ENCODE measurements at places on chromosomes 3 and 15.

DNA sequence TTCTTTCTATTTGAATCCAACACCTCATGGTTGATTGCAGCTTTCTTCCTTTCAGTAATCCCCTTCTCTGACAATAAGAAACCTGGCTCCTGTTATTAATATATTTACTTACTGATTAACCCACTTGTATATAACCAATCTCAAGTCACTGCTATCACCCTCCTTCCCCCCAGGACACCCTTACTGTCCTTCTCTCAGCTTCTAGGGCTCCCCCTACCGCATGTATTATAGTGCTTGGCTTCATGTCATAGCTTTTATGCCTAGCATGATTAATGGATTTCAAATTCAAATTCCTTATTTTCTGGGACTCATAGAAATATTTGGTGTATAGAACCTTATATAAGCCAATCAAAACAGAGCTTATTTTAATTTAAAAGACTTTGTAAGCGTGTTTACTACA, 75.7 kb upstream of the BNIP2 start:
- no peak for DNase-seq

- DNase-seq, result no peak
These were observed 15.4 kb downstream of the IDH2 start for GRCh38 chr15:90086868-90087268.

GRCh38 chr3:4581920-4582611, 88.9 kb downstream of the ITPR1 start:
- DNase-seq, result no peak

DNA sequence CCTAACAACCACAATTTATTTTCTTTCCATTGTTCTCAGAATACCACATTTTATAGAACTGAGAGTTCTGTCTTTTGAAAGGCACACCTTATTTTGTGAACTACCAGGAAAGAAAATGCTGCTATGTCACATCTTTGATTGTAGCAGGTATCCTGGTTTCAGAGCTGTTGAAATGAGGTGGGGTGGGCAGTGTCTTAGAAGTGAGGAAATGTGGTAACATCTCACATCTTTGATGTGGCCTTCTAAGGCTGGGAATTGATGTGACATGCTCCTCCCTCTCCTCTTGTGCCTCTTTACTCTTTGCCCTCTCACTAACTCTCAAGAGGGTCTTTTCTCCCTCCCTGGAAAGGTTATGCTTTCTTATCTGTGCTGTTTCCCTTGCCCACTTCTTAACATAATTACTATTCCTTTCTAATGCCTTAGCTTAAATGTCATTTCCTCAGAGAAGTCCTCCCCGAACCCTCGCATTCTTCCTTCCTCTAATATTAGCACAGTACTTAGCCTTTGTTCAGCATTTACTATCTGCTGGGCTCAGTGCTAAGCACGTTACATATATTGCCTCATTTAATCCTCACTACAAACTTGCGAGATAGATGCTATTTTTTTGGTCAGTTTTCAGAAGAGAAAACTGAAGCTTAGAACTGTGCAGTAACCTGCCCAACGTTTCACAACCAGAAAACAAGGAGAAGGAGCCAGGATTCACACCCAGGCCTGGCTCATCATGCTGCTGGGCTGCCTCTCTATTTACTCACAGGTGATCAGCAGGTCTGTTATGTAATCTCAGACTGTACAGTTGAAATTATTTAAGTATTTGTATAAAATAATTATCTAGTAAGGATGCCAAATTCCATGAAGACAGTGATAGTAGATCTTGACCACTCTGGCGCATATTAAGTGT, 24.0 kb upstream of the SPTSSB start:
- DNase-seq, result no peak

DNA sequence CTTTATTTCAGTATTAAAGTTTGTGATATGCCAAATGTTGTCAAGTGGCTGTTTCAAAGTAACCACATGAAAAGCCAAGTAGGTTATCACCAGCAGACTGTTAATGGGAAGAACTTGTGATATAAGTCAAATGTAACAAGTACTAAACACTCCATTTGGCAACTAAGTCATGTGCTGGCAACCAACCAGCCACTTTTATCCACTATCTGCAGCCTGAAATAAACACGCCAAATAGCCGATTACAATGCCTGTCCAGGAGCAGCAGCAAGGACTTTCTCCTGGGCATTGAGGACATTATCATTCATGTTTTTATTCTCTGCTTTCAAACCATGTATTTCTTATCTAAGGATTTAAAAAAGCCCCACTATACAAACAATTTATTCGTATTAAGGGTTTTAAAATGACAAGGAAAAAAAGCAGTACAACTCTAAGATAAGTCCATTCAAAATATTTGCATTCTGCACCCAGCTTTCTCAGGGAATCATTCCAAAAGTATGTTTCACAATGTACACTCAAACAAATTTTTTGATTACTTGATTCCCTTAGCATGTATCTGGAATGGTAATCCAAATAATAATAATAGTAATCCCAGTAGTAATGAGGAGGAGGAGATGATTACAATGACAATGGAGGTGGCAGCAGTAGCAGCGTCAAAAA, 448.6 kb downstream of the ERC2 start:
- no peak for DNase-seq

DNA sequence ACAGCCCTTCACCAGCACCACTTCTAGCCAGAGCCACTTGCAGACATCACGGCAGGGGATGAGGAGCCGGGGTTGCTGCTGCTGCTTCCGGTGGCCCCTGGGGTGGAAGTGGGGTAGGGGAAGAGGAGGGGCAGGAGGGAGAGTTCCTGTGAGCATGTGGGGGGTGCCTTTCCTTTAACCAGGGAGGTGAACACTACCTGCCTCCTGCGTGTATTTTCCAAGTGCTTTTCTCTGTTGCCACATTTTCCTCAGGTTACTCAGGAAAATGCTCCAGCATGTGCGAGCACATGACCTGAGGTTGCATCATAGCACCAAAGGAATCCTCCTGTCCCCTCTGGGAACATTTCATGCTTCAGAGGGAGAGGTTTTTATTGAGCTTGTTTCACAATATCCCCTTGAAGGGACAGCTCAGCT, 12.2 kb upstream of the SACM1L start:
- peak; percentile 65 for DNase-seq

DNA sequence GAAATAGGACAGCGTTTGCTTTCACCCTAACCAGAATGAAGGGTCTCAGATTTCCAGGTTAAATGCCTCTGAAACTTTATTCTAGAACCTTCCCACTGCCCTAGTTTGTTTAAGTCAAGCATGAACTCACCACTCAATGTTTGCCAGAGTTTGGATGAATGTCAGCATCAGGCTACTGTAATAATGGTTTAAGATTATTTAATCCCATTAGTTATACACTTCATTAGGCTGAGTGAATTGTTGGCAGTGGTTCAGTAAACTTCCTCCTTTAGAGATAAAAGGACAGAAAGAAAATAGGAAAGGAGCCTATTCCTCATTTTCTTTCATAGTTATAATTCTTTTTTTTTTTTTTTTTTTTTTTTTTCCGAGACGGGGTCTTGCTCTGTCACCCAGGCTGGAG, 401.9 kb upstream of the TPRG1 start:
- no peak for DNase-seq

DNA sequence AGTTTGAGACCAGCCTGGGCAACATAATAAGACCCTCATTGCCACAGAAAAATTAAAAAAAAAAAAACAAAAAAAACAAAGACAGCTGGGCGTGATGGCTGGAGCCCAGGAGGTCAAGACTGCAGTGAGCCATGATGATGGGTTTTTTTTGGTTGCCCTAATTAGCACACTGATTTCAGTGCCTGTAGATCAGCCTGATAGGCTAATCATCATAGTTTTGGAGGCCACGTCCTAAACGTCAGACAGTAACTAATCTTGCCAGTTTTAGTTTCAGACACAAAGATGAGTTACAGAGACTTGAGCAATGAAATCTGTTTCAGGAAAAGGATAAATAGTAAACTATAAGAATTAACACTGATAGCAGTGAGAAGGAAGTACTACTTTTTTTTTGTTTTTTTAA, 55.4 kb downstream of the LRCH3 start:
- DNase-seq, result no peak

- DNase-seq, result no peak
These were observed 466.6 kb downstream of the RAP2B start for GRCh38 chr3:153628591-153628990.
